ENCODE measurements at places on chromosomes 6 and 20.

DNA sequence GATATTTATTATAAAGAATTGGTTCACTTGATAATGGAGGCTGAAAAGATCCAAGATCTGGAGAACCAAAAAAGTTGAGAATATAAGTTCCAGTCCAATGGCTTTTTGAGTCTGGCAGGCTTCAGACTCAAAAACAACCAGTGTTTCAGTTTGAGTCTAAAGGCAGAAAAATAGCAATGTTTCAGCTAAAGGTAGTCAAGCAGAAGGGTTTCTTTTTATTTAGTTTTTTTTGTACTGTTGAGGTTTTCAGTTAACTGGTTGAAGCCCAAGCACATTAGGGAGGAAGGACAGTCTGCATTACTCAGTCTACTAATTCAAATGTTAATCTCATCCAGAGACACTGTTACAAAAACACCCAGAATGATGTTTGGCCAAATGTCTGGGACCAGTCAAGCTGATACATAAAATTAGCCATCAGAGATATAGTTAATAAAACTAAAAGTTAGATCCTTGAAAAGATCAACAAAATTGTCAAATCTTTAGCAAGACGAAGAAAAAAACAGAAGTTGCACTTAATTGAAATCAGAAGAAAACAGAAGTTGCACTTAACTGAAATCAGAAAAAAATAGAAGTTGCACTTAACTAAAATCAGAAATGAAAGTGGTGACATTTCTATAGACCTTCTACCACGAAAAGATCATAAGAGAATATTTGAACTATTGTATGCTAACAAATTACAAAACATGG is 980.3 kb upstream of the FLRT3 start:
- DNase-seq: peak; percentile 79

- DNase-seq: no peak
These were observed 56.6 kb downstream of the SH3BGRL2 start for GRCh38 chr6:79687759-79688158.

- DNase-seq: no peak
These were observed 41.5 kb downstream of the B4GALT5 start for GRCh38 chr20:49672096-49672664.

DNA sequence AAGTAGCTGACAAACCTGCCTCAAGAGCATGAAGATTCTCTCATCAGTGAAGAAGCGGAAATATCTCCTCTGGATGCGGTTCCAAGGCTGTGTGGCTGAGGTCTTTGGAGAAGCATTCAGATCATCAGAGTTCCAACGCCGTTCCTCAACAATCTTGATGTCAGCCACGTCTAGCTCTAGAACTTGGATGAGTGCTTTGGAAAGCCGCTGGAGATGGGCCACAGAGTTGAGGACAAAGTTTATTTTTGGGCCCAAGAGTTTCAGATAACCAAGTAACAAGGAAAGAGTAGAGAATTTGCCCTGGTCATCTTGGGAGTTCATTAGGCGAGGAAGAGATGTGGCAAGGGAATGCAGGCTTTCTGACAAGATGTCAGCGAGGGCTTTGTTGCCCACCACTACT is 20.9 kb downstream of the TTI1 start:
- DNase-seq: no peak

DNA sequence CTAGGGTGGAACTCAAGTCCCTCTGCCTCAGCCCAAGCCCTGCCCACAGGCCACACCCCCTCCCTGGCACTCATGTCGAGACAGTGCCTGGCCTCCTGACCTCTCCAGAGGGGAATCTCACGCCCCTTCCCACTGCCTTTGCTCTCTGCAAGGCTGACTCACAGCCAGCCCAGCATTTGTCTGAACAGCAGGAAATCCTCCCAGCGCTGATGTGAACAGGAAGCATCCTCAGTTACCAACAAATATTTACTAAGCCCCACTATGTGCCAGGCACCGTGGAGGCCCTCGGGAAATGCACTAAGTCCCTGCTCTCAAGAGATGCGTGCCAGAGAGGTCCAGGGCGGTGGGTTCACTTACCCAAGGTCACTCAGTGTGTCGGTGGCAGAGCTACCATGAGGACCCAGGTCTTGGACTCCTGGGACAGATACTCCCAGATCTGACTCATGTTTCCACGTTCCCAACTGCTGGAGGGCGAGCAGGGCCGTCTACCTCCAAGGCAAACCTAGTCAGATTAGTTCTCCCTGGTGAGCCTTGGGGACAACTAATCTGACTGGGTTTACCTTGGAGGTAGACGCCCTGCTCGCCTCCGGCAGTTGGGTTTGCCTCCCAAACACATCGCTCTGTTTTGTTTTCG is 7.8 kb downstream of the ADA start:
- DNase-seq: peak; percentile 86

GRCh38 chr6:158257425-158257759 is 54.9 kb upstream of the TULP4 start:
- DNase-seq: no peak

GRCh38 chr20:13009682-13010406 is 1.1 kb downstream of the SPTLC3 start:
- peak; percentile 57 for DNase-seq

DNA sequence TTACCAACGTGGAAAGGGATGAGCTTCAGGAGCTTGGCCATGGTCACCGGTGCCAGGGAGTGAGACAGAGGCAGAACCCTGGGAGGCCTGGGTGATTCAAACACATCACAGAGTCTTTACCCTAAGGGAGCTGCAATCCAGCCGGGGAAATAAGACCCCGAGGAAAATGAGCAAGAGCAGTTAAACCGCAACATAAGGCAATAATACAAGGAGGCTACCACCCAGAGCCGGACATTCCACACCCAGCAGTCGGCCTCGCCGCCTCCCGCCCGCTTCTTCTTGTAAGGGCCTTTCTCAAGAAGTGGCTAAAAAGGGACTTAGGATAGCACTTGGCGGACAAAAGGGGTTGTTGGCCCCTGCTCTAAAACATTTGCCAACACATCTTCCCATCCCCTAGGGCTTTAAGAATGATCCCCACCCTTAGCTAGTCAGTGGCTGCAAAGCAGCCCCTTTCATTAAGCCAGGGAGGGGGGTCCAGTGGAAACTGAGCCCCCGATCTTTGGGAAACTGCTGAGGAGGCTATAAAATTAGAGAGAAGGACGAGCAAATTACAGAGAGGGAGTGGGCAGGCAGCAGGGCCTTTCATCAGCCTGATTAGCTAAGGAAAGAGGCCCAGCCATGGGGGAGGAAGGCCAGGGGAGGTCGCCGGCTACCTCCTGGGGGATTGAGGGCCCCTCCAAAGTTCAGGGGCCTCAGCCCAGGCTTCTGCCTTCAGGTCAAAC is 34.3 kb downstream of the SNX5 start:
- no peak for DNase-seq

- DNase-seq: no peak
These were observed 9.1 kb downstream of the PKIB start for GRCh38 chr6:122619309-122619708.

- no peak for DNase-seq
These were observed 114.6 kb downstream of the LCA5 start for GRCh38 chr6:79422666-79423065.

DNA sequence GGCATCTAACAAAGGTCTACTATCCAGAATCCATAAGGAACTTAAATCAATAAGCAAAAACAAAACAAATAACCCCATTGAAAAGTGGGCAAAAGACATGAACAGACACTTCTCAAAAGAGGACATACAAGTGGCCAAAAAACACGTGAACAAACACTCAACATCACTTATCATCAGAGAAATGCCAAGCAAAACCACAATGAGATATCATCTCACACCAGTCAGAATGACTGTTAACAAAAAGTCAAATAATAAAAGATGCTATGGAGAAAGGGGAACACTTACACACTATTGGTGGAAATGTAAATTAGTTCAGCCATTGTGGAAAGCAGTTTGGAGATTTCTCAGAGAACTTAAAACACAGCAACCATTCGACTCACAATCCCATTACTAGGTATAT is 19.4 kb upstream of the VNN1 start:
- DNase-seq: no peak

DNA sequence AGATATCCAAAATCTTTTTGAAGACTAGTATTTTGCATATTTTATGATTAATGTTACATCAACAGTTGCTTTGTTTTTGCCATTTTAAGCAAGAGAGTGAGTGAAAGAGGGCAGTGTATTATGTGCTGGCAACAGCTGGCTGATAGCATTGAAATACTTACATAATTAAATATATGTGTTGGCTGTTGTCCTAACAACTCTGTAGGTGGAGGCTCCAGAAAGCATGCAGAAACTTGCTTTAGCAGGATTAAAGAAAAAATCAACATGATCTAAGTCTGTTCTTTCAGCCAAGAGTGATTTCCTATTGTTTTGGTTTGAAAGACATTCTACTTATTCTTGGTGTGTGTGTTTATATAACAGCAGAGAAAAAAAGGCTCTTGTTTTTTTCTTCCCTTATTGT is 127.5 kb downstream of the CDKAL1 start:
- DNase-seq: peak; percentile 15

- DNase-seq: peak; percentile 100
These were observed 78.0 kb downstream of the FGD2 start for GRCh38 chr6:37083243-37084138.

DNA sequence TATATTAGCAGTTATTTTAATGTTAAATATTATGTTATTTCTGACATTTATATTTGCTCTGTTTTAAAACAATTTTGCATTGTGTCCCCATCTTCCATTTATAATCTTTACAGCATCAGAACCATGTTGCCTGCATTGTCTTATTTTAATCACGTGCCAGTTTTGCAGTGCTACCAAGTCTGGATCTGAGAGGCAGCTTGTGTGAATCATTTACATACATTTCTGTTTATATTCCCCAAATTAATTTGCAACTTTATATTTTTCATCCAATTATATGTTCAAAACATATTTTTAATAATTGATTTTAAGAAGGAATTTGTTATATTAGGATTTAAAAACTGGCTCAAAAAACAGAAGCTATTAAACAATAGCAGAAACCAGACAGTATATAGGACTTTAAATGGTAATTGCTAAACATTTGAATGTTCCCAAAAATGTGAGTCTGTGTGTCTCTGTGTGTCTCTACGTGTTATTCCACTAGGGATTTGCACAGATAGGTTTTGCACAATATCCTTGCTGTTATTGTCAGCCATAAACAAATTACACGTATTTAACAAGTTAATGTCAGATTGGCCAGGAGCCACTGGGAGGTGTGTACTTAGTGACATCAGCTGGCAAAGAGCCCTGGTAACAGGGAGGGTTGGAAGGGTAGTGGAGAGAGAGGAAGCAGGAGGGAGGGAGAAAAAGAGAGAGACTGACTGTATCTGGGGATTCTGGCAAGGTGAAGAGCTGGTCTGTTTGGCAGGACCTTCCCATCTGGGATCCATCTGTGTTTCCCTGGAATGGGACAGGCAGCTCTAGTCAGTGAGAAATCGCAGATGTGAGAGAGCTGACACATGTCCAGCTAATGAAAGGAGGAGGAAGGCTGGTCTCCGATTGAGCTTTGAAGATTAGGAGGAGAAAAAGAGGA is 72.1 kb downstream of the CBFA2T2 start:
- DNase-seq: no peak

DNA sequence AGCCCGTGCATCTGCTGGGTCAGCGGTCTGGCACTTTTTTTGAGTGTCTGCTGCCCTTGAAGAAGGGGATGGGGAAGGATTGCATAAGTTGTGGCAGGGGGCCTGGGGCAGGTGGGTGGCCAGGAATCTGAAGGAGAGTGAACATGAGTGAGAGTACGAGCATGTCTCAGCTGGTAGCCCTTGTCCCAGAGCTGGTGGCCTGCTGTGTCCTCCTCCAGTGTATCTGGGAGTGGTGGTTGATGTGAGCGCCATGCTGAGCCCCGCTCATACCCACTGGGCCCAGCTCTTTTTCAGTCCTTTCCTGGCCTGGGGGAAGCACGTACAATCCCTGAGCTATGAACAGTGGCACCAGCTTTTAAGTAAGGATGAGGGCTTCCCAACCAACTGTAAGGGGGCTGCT is 136.2 kb upstream of the AGPAT4 start:
- DNase-seq: no peak

- DNase-seq: no peak
These were observed 68.8 kb downstream of the ZBTB2 start for GRCh38 chr6:151322570-151322969.

DNA sequence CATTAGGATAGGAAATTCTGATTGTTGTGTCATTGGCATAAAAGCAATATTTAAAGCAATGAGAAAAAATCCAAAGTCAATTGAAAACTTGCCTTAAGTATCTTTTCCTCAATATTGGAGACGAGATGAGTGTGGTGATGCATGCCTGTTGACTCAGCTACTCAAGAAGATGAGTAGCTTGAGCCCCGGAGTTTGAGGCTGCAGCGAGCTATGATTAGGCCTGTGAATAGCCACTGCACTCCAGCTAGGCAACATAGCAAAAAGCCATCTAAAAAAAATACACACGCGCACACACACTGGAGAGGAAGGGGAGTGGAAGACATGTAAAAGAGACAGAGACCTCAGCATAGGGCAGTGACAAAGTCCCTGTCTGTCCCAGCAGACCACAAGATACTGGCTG is 9.7 kb upstream of the MARCKS start:
- no peak for DNase-seq

DNA sequence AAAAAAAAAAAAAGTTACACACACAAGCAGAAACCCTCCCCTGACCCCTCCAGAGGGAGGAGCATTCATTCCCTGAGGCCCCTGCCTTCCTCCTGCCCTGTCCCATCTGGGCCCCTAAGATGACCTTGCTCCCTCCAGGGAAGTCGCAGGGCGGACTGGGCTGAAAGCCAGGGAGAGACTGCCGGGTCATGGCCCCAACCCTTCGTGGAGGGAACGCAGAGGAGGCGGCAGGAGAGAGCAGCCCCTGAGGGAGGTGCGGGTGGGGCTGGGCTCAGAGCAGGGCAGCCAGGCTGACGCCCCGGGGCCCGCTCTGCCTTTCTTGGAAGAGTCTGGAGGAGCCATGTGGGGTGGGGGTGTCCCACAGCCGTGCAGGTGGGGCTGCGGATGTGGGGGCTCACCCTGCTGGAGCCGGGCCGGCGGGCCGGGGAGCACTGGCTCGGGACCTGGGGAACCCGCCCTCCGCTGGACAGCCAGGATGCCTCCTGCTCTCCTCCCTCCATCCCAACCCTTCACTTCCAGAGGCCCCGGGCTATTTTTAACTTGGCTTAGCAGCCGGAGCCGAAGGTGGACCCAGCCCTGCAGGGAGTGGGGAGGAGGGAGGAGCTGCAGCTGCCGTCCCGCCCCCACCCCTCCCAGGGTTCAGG is 15.0 kb upstream of the ABHD16B start:
- DNase-seq: no peak

GRCh38 chr6:144017166-144018094 is 9.4 kb upstream of the PLAGL1 start:
- peak; percentile 68 for DNase-seq

GRCh38 chr6:135475292-135475886 is 22.2 kb downstream of the AHI1 start:
- DNase-seq: no peak

GRCh38 chr6:127201321-127201720 is 65.3 kb upstream of the RNF146 start:
- peak; percentile 28 for DNase-seq

- DNase-seq: peak; percentile 13
These were observed 808.1 kb downstream of the MAFB start for GRCh38 chr20:39880890-39881289.

GRCh38 chr20:48002517-48002970 is 217.3 kb upstream of the SULF2 start:
- peak; percentile 38 for DNase-seq
